Fibroblast of pulmonary artery (primary cell): ENCODE measurements at places on chromosomes 3 and 15.

DNA sequence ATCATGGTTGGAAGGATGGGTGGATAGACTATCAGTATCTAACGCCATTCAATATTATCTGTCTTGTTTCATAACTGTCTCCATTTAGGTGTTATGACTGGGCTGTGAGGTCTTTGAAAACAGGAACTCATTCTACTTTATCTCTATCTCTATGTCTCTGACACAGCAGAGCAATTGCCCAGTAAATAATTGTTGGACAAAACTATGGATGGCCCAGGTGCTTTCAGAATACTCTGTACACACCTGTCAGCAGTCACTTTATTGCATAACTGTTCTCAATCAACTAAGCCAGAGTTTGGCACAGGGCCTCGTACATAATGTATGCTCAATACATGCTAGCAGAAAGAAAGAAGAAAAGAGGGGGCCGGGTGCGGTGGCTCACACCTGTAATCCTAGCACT is 210.3 kb downstream of the OPA1 start:
- no peak for DNase-seq

GRCh38 chr3:131328721-131329120 is 52.9 kb upstream of the NUDT16 start:
- DNase-seq, result no peak

DNA sequence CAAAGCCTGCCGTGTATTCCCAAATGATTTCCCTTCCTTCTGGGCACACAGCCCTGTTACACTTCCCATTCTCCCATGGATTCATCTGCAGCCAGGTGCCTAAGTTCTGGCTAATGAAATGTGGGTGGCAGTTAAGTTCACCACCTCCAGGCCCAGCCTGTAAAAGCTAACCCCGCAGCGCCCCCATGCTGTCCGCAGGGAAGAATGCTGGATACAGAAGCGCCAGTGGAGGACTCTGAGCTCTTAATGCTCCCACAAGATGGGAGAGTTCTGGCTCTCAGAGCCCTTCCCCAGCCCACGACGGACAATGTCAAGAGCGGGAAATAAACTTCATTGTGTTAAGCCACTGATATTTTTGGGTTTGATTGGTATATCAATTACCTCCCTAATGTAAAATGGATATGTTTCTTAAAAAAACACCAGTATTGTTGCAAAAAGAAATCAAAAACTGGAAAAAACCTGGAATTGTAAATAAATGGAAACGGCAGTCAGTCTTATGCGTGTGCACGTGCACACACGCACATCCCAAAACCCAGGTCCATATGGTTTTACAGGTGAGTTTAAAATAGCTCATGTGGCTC is 37.7 kb upstream of the FGD5 start:
- peak; percentile 63 for DNase-seq

DNA sequence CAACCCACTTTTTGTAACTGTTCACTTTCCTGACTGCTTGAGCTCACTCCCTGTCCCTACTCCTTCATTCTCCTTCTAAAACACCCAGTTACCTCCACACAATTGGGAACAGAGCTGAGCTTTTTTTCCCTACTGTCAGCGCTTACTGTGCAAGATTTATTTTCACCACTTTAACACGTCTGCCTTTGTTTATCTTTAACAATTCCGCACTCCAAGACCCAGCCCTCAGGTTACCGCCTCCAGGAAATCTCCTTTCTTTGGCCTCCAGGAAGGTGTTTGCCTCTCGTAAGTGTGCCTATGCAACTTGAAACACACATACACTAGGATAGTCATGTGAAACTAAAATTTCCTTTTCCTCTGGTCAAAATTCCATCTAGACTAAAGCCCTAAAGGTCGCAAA is 271.9 kb upstream of the TPRG1 start:
- DNase-seq, result no peak
